Activated T-helper 1 cell treated with anti-CD3 and anti-CD28 coated beads, Interleukin-2, amount 50 U/mL, for 16 hours (primary cell): ENCODE measurements at places on chromosomes 13 and 19.
A peak's percentile ranks its signal among the peaks of the same experiment; 100 is the strongest.

DNA sequence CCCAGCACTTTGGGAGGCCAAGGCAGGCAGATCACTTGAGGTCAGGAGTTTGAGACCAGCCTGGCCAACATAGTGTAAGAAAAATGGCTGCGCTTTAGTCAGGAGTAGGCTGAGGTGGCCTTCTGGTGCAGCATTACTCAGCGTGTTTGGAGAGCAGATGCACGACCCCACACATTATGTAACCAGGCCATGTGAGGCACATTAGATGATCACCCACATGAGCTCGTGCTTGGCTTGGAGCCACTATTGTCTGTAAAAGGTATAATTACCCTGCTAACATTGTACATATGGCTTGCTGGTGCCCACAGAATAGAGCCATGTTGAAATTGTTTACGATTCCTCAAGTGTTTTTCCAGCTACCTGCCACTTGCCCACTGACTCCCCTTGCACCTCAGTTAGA, 24.0 kb upstream of the SCEL start:
- no peak for DNase-seq

DNA sequence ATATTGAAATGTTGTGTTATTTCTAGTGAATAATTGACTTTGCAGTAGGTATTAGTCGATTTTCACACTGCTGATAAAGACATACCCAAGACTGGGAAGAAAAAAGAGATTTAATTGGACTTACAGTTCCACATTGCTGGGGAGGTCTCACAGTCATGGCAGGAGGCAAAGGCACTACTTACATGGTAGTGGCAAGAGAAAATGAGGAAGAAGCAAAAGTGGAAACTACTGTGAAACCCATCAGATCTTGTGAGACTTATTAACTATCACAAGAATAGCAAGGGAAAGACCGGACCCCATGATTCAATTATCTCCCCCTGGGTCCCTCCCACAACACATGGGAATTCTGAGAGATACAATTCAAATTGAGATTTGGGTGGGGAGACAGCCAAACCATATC, 9.9 kb upstream of the C5AR2 start:
- DNase-seq = no peak

DNA sequence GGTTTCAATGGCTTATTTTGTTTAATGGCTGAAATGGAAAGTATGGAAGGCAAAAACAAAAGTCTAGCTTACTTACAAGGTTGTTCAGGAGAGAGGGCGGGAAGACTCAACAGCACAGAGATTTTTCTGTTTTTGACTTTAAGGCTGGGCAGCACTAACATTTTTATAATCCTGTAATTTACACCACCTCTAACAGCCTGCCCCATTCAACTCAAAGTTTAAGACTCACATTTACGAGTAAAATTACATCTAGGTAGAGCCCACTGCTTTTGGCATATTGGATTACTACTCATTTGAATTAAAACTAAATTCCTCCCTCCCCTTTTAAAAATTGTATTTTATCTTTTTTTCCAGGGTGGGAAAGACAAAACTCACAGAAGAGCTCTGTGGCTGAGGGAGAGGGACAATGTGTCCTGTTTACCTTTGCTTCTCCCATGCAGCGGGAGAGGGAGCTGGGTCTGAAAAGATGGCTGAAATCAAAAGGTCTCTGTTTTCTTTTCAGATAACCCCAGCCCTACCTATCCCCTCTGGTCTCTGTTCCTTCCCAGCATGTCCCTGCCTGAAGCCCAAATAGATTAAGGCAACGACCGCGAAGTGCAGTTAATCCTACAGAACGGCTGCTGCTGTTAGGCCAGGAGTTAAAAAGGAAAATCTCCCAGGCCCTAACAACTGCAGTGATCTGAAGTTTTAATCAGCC, 6.6 kb downstream of the EFNB2 start:
- no peak for DNase-seq

GRCh38 chr13:94305934-94306333, 173.5 kb downstream of the DCT start:
- DNase-seq = no peak

- DNase-seq = no peak
Observed at GRCh38 chr19:35123573-35123972, 8.0 kb downstream of the FXYD3 start.

DNA sequence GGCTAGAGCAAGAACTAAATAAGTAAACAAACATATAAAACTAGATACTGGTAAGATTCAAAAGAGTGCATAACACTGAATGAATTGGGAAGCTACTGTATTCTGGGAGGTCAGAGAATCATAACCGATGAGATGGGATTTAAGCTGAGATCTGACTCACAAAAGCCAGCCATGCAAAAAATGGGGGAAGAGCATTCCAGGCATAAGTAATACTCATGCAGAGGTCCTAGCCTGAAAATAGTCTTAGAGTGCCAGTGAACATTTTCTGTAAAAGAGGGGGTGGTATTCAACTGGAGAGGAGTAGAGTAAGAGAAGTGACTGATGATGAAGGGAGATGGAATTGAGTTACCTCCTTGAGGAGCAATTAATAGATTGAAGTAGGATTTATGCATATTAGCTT, 872.0 kb upstream of the GPC6 start:
- no peak for DNase-seq

GRCh38 chr13:78826312-78826711, 167.4 kb upstream of the OBI1 start:
- DNase-seq = no peak

DNA sequence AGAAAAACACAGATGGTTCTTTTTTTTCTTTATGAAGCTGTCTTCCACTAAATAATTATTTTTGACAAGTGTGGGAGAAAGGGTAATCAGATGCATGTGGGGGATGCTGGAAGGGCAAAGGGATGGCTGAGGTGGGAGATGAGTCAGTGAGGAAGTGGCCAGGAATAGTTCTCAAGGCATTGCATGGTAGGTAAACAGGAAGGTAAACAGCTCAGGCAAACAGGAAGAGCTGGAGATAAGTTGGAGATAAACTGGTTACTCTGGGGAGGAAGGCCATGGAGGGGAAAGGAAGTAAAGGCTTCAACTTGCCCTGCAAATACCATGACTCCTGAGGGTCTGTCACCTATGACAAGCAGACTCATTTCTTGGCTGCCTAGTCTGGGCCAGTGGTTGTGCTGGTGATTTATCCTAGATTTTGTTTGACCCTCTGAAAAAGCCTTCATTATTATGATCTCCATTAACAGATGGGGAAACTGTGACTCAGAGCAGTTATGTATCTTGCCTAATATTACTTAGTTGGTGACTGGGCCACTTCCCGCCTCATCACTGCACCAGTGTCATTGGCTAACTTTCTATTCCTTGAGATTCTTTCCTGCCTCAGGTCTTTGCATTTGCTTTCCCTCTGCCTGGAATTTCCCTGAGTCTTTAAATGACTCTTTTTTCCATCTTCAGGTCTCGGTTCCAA, 17.1 kb downstream of the ACTL9 start:
- no peak for DNase-seq

GRCh38 chr13:36347531-36348210, 1.5 kb upstream of the SPART start:
- DNase-seq = no peak

DNA sequence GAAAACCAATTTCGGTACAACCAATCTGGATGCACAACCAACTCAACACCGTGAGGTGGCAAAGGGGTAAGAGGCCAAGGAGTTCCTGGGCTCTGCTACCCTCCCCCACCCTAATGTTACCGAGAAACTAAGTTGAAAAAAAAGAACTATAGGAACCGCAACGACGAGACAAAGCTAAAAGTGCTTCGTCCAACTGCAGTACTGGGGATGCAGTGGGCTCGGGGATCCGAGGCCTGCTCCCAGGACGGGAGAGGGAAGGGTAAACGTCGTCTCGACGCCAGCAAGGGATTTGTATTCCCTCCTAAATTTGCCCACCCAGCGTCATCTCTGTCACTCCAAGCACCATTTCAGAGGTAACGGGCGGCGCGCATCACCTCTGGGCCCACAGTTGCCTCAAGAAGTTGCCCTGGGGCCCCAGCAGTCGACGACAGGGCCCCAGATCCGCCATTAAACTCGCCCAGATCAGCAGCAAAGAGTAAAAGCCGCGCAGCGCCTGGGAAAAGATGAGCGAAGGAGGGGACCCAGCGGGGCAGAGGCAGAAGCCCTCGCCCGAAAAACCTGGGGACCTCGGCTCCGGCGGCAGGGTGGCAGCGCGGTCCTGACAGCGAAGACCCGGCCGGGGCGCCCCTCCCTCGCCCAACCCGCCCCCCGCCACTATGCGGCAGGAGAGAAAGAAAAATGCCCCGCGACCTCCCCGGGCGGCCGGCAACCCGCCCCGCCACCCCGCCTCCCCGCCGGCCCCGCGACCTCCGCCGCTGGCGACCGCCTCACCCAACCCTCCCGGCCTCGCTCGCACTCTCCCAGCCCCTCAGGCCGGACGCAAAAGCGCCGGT, 752 bp downstream of the ZMYM5 start:
- DNase-seq = peak; percentile 20
